Ammon's horn (tissue), 1 donor: ENCODE measurements at places on chromosomes 2 and 18.
A peak's percentile ranks its signal among the peaks of the same experiment; 100 is the strongest.

DNA sequence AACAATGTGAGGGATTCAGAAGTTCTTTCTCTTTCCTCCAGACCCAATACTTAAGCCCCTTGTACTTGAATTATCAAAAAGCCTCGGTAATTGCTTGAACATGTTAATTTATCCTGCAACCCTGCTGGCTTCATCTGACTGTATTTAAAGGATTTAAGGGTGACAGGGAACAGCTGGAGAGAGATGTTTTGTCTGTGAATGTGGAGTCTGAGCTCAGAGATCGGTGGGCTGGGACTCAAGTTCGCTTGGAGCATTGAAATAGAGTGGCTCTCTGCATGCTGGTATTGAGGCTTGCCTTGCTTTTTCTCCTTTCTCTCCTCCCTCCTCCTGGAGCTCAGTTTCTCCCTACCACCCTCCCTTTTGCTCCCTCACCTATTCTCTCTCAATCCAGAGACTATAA lies 73.6 kb downstream of the BOD1L2 start:
- DNase-seq: no peak

GRCh38 chr18:11308499-11308898 lies 159.1 kb upstream of the PIEZO2 start:
- DNase-seq: no peak

GRCh38 chr2:105488285-105488684 lies 89.4 kb upstream of the FHL2 start:
- no peak for DNase-seq

DNA sequence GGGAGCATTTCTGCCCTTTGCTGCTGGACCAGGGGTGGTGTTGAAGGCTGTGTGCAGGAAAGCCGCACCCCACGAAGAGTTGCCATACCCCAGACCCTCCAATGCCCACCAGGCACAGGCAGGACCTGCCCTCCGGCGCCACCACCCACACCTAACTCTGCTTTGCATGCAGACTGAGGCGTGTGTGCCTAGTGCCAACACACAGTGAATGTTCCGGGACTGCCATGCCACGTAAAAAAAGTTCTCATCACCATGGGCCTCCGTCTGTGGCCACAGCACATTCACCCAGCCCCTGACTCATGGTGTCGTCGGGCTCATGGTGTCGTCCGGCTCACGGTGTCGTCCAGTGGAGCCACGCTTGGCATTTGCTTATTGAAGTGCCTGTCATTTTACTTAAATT lies 184.9 kb upstream of the RAB6C start:
- DNase-seq: no peak

- DNase-seq: no peak
These were observed 278.4 kb downstream of the ALPK2 start for GRCh38 chr18:58350526-58350925.

- no peak for DNase-seq
These were observed 199.8 kb upstream of the HDAC4 start for GRCh38 chr2:239600650-239601049.

DNA sequence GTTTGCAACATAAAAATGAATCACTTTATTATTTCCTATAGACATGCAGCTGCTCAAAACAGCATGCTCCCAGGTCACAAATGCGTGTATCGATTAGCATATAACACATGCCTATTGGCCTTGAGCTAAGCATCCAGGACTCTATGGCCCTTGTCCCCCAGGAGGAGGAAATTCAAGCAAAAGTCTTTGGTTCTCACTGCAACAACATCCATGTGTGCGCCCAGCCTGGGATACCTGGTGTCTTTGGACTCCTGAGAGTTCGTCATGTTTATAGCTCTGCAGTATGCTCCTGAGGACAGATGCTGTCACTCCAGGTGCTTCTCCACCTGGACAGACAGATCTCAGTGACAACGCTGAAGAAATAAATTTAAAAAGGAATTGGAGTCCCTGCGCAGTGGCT lies 284.6 kb downstream of the PHLPP1 start:
- no peak for DNase-seq

DNA sequence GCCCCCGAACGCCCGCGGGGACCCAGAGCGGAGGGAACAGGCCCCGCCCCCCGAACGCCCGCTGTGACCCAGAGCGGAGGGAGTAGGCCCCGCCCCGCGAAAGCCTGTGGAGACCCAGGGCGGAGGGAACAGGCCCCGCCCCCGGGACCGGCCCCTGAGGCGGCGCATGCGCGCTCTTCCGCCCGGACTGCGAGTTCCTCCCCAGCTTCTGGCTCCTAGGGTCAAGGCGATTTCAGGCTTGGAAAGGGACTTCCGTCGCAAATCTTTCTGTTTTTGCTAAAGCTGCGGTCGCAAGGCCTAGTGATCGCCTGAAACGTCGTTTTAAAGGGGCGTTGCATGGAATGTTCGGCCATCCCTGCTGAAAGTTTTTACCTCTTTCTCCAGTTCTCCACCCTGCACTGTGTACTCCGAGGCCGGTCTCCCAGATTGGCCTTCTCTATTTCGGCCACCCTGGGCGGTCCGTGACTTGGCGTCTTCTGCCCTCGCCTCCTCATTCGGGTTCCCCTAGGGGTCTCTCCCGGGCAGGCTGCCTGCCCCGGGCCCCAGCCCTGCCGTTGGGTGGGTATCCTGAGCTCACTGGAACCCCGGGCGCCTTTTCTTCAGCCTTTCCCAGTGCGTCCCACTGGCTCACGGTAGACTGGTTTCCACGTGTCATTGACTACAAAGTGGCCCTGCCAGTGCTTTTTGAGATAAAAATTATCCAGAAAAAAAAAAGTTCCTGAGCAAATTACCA lies 372 bp upstream of the WDSUB1 start:
- peak; percentile 97 for DNase-seq

DNA sequence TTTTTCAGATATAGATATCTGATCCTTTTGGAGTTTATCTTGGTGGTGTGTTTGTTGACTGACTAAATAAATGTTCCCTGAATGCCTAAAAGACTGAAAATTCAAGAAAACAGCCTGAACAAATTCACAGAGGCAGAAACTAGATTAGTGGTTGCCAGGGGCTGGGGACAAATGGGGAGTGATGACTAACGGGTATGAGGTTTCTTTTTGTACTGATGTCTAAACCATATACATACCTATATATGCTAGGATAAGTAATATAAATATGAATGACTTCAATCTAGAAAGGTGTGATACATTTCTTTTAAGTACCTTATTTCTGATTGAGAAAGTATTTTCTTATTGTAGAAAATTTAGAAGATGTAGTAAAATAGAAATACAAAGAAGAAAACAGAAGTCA lies 176.9 kb upstream of the PGAP1 start:
- DNase-seq: no peak

DNA sequence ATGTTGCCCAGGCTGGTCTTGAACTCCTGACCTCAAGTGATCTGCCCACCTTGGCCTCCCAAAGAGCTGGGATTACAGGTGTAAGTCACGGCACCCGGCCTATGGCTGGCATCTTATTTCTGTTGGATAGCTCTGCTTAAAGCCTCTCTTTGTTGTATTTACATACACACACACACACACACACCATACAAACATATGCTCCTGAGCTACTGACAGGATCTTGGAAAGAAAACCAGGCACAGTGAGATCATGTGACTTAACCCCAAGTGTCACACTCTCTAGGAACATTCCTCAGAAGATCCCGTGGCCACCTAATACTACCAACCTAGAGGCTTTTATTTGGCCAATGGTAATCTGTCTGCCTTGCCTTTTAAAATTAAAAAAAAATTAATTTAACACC lies 85.1 kb upstream of the HAAO start:
- DNase-seq: no peak

DNA sequence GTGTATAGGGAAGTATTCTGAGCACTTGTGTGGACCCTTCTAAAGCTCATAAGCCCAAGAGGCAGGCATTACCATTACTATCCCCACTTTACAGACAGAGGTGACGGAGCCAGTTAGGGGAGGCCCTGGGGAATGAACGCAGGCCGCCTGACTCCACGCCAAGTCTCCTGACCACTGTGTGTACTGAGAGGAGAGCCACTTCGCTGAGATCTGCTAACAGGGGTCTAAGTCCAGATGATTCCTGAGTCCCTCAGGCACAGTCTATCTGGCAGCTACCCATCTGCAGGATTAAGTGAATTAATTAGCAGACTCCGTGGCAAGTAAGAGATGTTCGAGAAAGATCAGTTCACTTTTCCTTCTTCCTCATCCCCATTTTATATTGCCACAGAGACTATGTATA lies 13.7 kb downstream of the CYB5A start:
- no peak for DNase-seq

DNA sequence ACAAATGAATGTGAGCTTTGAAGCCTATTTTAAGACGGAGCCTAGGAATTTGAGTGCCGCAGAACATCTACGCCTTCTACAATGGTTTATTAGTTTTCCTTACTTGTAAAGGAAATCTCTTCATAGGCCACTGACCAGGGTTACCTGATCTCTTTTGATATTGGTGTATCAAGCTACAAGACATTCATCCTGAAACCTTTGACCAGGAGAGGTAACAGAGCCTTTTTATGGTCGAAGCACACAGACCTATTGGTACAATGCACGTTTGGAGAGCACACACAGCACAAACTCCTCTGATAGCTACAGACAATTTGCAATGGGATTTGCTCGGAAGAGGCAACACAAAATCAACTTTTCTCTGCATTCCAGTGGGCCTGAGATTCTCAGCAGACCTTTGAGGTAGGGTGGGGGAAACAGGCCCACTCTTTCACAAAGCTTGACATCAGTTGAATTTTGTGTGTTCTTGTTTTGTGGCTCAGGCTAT lies 12.8 kb downstream of the MYCN start:
- DNase-seq: no peak

DNA sequence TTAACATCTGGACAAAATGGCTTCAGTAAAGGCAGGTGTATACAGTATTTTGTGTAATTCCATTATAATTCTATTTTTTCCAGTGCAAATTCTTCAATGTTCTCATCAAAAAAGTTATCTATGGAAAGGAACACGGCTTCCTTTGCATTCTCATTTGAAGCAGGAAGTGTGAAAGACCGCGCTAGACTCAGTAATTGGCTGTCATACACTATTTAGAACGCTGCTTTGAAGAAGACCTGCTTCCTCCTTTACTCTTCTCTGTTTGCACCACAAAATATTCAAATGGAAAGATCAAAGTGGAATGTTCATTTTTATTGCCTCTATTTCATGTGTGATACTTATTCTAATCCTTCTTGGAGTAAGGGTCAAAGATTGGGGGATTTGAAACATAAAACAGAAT lies 883.7 kb downstream of the TSN start:
- no peak for DNase-seq

GRCh38 chr2:134536296-134536695 lies 182.5 kb downstream of the TMEM163 start:
- no peak for DNase-seq

- no peak for DNase-seq
These were observed 141.5 kb upstream of the PKDCC start for GRCh38 chr2:41906338-41906725.

DNA sequence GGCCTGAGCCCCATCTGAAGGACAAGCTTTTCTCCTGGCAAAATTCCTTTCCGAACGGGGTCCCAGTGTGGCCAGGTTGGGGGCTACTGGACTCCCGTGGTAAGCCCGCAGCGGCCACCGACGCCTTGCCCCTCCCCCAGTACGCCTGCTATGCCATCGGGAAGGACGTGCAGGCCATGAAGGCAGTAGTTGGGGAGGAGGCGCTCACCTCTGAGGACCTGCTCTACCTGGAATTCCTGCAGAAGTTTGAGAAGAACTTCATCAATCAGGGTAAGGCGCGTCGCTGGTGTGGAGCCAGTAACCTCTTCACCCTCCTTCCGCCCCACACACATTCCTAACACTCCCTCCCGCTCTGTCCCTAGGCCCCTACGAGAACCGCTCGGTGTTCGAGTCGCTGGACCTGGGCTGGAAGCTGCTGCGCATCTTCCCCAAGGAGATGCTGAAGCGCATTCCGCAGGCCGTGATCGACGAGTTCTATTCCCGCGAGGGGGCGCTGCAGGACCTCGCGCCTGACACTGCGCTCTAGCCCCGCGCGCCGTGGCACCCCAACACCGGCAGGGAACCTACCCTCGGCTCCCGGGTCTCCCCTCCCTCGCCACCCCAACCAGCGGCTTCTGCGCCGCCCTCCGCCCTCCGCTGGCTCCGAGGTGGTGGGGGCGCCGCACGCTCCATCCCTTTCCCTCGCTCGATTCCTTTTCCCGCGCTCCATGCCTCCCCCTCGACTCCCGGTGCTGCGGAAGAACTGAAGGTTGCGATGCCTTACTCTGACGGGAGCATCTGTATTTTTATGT lies 13.6 kb upstream of the ANKRD53 start:
- peak; percentile 83 for DNase-seq

- no peak for DNase-seq
These were observed 26.9 kb downstream of the MRO start for GRCh38 chr18:50792885-50793284.

DNA sequence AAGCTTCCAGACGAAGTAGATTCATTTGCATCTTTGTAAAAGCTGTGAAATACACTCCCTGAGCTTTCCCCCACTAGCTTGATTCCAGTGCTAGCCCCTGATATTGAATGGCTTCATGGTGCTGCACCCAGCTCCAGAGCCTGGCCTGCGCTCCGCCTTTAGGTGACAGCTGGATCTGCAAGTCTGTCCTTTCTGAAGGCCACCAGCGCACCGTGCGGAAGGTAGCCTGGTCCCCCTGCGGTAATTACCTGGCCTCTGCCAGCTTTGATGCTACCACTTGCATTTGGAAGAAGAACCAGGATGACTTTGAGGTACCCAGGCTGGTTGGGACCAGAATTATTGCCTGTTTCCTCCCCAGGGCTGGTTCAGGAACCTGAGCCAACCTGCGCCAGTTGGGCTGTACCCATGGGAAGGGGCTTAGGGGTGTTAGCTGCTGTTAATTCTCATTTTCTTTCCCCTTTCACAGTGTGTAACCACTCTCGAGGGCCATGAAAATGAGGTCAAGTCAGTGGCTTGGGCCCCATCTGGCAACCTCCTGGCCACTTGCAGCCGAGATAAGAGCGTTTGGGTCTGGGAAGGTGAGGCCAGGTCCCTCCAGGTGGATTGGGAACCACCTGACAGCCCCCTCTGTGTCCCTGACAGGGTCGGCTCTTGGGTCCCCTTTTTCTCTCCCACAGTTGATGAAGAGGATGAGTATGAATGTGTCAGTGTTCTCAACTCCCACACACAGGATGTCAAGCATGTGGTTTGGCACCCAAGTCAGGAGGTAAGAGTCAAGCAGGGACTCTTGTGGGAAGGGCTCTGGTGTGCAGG lies 1.3 kb downstream of the CIAO1 start:
- DNase-seq: no peak

- no peak for DNase-seq
These were observed 32.0 kb downstream of the MERTK start for GRCh38 chr2:111930409-111930808.

DNA sequence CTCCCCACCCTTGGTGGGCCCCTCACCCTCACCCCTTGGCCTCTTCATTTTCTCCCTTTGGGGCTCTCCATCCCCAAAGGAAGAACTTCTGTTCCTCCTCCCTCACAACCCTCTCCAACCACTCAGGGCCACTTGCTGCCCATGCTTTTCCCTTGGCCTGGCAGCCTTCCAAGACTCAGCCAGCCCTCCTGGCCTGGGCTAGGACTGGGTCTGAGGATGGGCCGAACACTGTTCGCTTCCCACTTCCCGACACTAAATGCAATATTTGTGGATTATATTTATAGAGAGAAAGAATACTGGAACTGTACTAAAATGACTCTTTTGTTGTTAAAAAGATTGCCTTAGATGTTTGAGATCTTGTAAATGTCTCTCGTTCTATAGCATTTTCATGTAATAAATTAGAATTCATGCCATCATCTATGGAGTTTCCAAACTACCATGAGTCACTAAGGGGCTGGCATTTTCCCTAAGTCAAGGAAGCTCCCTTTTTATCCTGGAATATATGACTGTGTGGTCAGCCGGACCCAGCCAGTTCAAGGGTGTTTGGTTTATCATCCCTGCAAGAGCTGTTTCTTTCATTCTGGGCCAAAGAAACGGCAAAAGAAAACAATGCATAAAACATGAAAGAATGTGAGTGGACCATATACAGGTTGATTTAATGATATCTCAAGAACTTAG lies 3.8 kb downstream of the CXCR2 start:
- no peak for DNase-seq

GRCh38 chr2:115484983-115485382 lies 1042.5 kb downstream of the DPP10 start:
- DNase-seq: no peak
